GM03348 (cell line): ENCODE measurements at places on chromosomes 3 and 15.

GRCh38 chr3:3405131-3405530 lies 225.6 kb upstream of the CRBN start:
- no peak for DNase-seq

- DNase-seq = peak; percentile 63
Observed at GRCh38 chr3:172201136-172201869, 161.9 kb downstream of the FNDC3B start.

DNA sequence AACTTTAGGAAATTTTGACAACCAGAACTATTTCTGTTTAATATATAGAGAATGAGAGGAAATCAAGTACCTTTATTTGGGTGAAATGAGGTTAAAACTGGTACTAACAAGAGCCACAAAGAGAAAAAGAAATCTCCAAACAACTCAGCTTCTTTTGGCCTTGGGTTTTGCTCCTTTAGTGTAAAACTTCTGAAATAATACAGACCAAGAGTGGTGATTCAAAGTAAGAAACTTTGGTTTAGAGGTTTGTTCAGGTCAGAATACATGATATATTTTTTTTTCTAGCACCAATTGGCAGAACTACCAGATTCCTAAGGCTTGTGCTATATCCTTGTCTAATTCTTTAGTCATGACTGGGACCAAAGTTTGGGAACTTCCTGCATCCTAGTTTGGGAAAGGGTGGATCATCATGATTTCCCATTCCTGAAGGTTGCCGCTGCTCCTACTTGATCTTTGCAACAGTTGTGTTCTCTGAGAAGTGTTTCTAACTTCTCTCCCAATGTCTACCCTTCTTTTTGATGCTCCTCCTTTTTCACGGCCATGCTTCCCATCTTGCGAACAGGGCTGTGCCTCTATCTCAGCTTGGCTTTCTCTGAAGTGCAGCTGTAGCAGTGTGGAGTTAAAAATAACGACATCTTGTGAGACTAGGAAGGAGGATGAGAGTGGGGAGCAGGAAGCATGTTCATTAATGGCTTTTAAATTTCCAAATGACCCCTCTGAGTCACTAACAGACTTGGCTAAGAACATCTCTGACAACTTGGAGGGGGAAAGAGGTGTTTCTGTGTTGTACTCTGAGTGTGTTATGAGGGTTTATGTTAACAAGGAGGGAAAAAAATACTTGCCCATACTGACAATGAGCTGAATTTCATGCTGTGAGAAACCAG lies 87.7 kb downstream of the KCNAB1 start:
- no peak for DNase-seq

- DNase-seq = no peak
Observed at GRCh38 chr3:133466531-133467386, 66.9 kb downstream of the BFSP2 start.
